AG08395 (cell line): ENCODE measurements at places on chromosomes 2 and 18.
A peak's percentile ranks its signal among the peaks of the same experiment; 100 is the strongest.

- no peak for DNase-seq
These were observed 800 bp downstream of the RPRM start for GRCh38 chr2:153477636-153478288.

DNA sequence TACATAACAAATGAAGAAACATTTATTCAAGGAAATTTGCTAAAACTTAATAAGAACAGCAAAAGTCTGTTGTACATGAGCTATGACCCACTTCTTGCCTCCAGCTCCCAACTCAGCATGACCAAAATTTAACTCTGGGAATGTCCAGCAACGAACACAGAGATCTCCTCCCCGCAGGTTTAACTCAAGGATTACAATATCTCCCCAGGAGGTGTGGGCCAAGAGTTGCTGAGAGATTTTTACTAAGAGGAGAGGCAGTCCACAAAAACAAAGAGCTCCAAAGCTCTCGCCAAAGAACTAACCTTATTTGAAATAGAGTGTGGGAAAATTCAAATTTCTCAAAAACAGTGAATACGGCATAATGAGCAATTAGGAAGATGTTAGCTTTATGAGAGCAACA, 318.5 kb downstream of the GRB14 start:
- no peak for DNase-seq

DNA sequence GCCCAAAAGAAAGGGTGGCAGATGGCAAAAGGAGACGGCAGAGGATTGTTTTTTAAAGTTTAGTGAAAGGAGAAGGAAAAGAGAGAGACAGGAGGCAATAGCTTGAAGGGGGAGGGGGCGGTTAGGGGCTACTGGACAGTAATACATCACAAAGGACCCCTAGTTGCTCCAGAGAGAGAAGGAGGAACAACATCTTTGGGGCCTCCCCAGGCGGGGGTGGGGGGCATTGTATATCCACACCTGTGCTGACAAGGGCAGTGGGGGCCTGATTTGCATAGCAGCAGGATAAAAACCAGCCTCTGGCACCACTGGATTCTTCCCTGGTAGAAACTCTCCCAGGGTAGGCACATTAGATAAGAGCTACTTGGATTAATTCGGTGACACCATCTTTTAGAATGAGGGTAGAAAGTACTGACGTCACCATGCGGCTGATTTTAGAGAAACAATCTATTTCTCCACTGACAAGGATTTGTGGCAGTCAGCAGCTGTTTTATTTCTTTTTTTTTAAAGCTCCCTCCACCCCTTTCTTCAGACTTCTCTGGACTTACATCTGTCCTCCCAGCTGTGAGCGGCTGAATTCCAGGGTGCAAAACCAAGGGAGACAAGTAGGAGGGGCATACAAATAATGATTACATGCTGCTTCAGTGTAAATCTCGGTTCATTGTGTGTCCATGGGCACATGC, 199.8 kb upstream of the NRP2 start:
- no peak for DNase-seq

DNA sequence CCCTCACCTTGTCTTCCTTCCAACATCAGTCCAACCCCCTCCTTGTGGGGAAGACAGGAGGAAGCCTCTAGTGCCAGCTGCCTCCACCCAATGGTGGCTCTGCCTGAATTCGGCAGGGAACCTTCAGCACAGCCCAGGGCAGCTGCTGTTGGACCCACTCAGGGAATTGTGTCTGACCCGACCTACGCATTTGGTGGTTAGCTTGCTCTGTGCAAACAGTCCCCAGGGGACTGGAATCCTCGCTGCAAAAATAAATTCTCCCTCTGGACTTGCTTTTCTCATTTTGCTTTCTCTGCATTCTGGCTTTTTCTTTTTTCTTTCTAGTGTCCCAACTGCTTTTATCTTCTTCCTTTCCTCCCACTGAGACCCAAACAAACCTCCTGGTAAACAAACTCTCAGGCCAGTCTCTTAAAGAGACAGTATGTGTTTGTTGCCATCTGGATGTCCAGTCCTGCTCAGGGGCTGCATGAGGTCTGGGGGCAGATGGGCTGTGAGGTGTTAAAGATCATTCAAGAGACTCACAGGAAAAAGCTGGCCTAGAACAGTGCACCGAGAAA, 137.7 kb upstream of the HAAO start:
- DNase-seq: peak; percentile 55

GRCh38 chr2:102717308-102718018, 44.4 kb upstream of the TMEM182 start:
- peak; percentile 76 for DNase-seq

DNA sequence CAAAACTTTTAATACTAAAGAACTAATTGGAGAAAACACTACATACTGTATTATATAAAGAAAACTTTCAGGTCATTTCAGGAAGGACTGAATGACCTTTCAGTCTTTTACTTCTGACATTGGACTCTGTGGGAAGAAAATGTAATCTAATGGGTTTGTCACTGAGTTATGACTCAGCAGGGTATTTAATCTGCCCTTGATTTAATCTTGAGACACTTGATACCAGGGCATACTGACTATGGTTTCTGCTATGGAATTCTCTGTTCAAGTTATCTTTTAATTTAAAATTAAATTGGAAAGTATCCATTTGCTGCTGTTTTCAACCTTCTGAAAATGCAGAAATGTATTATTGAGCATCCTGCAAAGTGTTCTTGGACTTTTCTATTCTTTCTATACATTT, 354.2 kb upstream of the GALNT5 start:
- no peak for DNase-seq

GRCh38 chr2:68018727-68019126, 44.1 kb downstream of the C1D start:
- no peak for DNase-seq

DNA sequence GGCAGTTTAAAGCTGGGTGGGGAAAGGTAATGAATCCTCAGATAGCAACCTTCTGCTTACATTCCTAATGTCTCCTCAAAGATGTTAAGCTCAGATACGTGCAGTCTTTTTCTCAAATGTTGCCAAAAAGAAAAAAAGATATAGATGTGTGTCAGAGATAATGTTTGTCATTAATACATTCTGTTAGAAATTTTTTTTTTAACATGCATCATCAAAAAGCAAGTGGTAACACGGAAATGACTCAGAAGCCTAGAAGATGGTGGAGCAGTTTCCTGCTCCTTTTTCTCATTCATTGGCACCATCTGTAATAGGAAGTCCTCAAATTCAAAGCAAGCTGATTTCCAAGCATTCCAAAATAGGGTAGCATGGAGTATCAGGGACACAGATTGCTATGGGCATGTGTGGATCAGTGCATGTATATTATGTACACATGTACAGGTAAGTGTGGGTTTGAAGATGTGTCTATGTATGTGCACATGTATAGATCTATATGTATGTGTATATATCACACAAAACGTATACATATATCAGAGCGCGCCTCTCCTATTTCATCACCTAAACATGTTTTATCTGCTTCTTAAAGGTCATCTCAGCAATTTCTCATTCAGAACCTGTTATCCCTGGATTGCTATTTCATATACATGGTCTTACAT, 79.9 kb upstream of the ITGB6 start:
- no peak for DNase-seq

GRCh38 chr2:37720533-37721200, 49.2 kb upstream of the CDC42EP3 start:
- peak; percentile 38 for DNase-seq

GRCh38 chr2:64568836-64569235, 44.7 kb downstream of the AFTPH start:
- DNase-seq: no peak

GRCh38 chr2:139721411-139721995, 941.3 kb upstream of the NXPH2 start:
- no peak for DNase-seq

- DNase-seq: peak; percentile 95
These were observed 44.9 kb upstream of the YWHAQ start for GRCh38 chr2:9675415-9676351.

- no peak for DNase-seq
These were observed 53.2 kb downstream of the CSRNP3 start for GRCh38 chr2:165522719-165523118.

DNA sequence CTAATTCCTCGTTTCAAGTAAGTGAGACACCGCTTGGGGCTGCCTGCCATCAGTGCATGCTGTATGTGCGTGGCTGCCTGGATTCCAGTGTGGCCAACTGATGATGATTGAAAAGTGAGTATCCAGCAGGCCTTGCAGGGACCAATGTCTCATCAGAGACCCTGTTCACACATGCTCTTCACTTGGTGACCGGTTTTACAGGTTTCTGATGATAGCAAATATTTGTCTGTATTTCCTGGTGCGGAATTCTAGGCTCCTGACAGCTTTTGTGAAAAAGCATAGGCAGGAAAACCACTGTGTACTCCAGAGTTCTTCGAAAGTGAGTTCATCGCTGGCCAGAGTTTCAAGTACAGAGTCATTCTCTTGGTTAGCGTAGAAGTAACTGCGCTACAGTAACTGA, 13.8 kb upstream of the YWHAQ start:
- DNase-seq: no peak

GRCh38 chr2:198135481-198135934, 331.1 kb downstream of the PLCL1 start:
- DNase-seq: peak; percentile 36

DNA sequence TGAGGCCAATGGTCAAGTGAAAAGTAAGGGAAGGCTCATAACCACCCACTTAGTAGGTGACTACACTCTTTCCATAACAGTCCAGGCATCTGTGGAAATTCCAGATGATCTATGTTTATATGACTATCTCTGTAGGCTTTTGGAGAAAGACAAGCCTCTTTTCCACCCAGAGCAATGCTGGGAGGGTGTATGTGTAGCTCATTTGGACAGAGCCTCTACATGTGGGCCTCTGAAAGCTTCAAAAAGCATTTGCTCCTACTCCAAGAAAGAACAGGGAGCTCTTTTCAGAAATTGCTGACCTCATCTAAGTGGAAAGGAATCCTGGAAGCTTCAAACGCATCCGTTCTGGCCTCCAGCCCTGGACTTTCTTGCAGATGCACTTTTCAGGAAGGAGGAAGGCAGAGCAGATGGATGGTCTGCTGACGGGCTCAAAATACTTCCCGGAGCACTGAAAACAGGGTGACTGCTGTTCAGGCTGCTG, 308.7 kb downstream of the LRATD1 start:
- peak; percentile 5 for DNase-seq

- DNase-seq: no peak
These were observed 37.5 kb downstream of the DHRS9 start for GRCh38 chr2:169106563-169107545.

DNA sequence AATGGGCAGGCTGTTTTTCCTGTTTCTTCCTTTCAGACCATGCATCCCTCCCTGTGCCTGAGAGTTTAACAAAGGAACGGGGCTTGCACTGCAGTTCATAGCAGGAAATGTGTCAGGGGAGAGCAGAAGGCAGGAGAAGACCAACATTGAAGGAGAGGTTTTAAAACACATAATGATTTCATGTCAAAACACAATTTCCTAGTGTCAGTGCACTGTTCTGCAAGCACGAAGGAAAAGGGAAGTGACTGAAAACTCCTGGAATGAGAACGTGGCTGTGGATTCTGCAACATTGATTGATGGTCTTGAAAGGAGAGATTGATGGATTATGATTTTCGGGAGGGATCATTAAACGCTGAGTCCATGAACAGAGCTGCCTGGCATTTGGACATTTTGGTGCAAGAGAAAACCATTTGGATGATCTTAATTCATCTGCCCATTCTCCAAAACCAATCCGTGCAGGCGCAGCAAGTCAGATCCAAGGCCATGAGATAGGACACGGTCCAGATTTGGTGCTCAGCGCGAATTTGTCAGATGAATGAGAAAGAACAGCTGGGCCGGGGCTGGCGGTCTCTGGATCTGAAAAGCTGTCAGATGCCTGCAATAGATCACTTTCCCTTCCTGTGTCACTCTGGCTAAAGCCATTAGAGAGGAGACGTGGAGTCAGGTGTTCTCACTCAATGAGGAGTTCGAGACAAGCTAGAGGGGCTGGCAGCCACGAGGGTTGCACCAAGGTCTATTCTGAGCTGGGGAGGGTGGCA, 38.4 kb downstream of the C1QL2 start:
- no peak for DNase-seq

DNA sequence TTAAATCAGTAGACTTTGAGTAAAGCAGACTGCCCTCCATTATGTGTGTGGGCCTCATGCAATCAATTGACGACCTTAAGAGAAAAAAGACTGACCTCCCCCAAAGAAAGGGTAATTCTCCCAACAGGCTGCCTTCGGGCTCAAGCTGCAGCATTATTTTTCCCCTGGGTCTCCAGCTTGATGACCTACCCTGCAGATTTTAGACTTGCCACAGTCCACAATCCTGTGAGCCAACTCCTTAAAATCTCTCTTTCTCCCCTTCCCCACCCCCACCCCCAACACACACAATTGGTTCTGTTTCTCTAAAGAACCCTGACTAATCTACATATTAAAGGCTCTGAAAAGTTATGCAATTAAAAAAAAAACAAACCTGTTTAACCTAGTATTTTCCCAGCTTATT, 89.4 kb downstream of the RNF152 start:
- DNase-seq: no peak

GRCh38 chr2:205758500-205758899, 76.2 kb downstream of the NRP2 start:
- DNase-seq: no peak

GRCh38 chr2:91442246-91442905, 2750.9 kb downstream of the RPIA start:
- DNase-seq: peak; percentile 2

GRCh38 chr2:10235099-10235908, 67.4 kb upstream of the HPCAL1 start:
- peak; percentile 24 for DNase-seq

GRCh38 chr2:179165356-179166000, 99.2 kb downstream of the SESTD1 start:
- DNase-seq: no peak

DNA sequence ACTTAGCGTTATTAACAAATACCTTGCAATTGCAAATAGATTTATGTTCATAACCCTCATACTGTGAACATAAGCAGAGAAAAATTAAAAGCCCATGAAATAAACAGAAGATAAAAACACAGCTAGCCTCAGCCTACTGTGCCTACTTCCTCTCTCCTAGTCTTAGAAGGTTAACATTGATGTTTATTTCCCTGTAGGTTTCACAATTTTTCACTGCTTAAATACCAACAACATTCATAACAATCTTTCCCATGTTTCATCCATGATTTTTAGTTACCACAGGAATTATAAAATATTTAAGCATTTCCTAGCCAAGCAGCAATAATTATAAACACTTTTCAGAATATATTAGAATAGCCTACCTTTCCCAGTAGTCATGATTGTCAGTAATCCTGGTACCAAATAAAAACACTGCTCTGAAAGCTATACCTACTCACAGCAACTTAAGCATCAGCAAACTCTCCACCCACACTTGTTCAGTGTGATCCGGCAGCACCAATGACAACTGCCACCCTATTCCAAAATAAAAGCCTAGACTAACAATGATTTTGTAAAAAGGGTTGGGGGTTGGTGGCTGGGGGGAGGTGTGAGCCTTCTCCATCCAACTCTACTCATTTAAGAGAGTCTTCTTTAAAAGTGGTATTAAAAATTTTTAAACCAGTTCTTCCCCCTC, 40.6 kb upstream of the RNU4ATAC start:
- peak; percentile 39 for DNase-seq

- DNase-seq: peak; percentile 70
These were observed 1.3 kb upstream of the TBC1D8 start for GRCh38 chr2:101152272-101153076.

- peak; percentile 75 for DNase-seq
These were observed 42.2 kb downstream of the KIDINS220 start for GRCh38 chr2:8794923-8795825.

- peak; percentile 62 for DNase-seq
These were observed 123.1 kb downstream of the OSR1 start for GRCh38 chr2:19235308-19235707.

GRCh38 chr18:39770399-39770798, 2184.6 kb upstream of the PIK3C3 start:
- DNase-seq: no peak
